ENCODE measurements at places on chromosomes 1 and 21.

GRCh38 chr1:92515796-92516201, 29.1 kb upstream of the GFI1 start:
- DNase-seq = no peak

- DNase-seq = no peak
Measured at GRCh38 chr1:189500778-189501177, 976.9 kb downstream of the BRINP3 start.

- no peak for DNase-seq
Measured at GRCh38 chr1:41420860-41421259, 59.6 kb downstream of the FOXO6 start.

- no peak for DNase-seq
Measured at GRCh38 chr1:106675558-106675957, 380.9 kb upstream of the PRMT6 start.

GRCh38 chr1:119635811-119636390, 12.2 kb downstream of the ZNF697 start:
- DNase-seq = no peak
